CD8-positive, alpha-beta memory T cell (primary cell): ENCODE measurements at places on chromosomes 16 and 17. TPM values are rescaled to one million over a fixed set of nuclear protein-coding genes. Genes with fewer than 3 reads are reported as not detected.
A peak's percentile ranks its signal among the peaks of the same experiment; 100 is the strongest.

GRCh38 chr17:61644800-61645774 is 54.1 kb upstream of the NACA2 start:
- DNase-seq: no peak
- no peaks in the 10 kb centered on the region for H3K4me1 ChIP-seq
- no peak overlapping the region for H3K4me3 ChIP-seq
- H3K27me3 ChIP-seq: no peaks in the 10 kb centered on the region
- H3K36me3 ChIP-seq: no peaks in the 10 kb centered on the region

GRCh38 chr16:2828876-2829430 is 1.1 kb upstream of the ZG16B start:
- DNase-seq: no peak
- H3K27ac ChIP-seq: no peak overlapping the region
- no peaks in the 10 kb centered on the region for H3K4me1 ChIP-seq
- H3K36me3 ChIP-seq: no peaks in the 10 kb centered on the region
- peaks cover 3% of the 10 kb centered on the region for H3K27me3 ChIP-seq
- H3K4me3 ChIP-seq: no peak overlapping the region

DNA sequence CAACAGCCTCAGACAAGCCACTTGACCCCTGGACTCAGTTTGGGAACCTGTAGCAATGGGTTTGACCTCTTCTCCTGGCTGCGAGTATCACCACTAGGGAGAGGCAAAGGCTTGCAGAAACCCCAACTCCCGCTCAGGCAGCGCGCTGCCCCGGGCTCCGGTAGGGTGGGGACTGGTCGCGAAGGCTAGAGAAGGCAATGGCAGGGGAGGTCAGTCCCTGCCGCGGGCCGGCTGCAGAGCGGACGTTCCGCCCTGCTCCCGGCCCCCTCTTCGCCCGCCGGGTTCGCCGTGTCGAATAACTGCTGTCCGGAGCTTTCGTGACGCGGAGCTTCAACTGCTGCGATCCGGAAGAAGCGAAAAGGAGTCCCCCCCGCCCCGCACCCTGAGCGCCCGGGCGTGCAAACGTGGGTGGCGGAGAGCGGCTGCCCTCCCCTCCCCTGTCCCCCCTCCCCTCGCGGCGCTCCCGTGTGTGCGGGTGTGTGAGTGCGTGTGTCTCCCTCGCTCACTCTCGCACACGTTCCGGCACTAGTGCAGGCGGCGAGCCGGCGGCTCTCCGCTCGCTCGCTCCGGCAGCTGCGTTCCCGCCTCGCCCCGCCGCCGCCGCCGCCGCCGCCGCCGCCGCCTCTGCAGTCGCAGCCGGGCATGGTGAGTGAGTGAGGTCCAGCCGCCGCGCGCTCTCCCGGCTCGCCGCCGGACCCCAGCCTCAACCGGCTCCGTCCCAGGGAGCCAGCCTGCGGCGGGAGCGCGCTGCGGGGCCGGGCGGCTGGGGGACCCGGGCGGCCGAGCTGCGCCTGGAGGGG is 772 bp upstream of the SHISA6 start:
- no peaks in the 10 kb centered on the region for H3K4me1 ChIP-seq
- H3K4me3 ChIP-seq: no peak overlapping the region
- no peak overlapping the region for H3K27ac ChIP-seq
- H3K27me3 ChIP-seq: no peaks in the 10 kb centered on the region
- DNase-seq: no peak

- H3K27ac ChIP-seq: no peak overlapping the region
- no peaks in the 10 kb centered on the region for H3K4me1 ChIP-seq
- DNase-seq: no peak
- H3K36me3 ChIP-seq: no peaks in the 10 kb centered on the region
These were observed 9.8 kb downstream of the SMIM5 start for GRCh38 chr17:75642784-75643642.

Gene DLX3
- not detected for total RNA-seq

- peaks cover 30% of the 10 kb centered on the region for H3K27me3 ChIP-seq
- H3K27ac ChIP-seq: no peak overlapping the region
- no peaks in the 10 kb centered on the region for H3K36me3 ChIP-seq
- no peak for DNase-seq
These were observed 40.3 kb downstream of the CBFA2T3 start for GRCh38 chr16:88936556-88937205.

Gene SPAG7
- total RNA-seq: 63.4 TPM

DNA sequence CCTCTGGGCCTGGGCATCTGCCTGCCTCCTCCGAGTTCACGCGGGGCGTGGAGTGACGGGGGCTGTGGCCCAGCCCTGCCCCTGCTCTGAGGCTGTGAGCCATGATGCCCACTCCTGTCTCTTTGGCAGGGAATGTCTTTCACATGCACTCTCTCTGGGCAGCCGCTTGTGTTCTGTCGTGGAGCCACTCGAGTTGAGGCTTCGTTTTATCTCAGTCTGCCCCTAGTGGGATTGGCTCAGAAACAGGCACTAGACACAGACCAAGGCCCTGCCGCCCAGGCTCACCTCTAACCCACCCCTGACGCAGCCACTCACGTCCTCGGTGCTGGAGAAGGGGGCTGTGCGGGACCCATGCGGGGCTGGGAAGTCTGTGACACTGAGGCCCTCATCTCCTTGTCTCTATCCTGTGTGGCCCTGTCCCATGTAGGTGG is 67.5 kb upstream of the KCTD5 start:
- no peak overlapping the region for H3K27ac ChIP-seq
- H3K4me3 ChIP-seq: no peak overlapping the region
- no peak for DNase-seq

- H3K4me3 ChIP-seq: no peak overlapping the region
- peak; percentile 62 for DNase-seq
- H3K27ac ChIP-seq: no peak overlapping the region
These were observed 27.1 kb upstream of the IL21R start for GRCh38 chr16:27374804-27375425.

GRCh38 chr17:21511363-21512195 is 135.4 kb downstream of the KCNJ12 start:
- H3K27ac ChIP-seq: no peak overlapping the region
- no peaks in the 10 kb centered on the region for H3K36me3 ChIP-seq
- peak; percentile 44 for DNase-seq
- peak overlapping the region; percentile 54 for H3K4me3 ChIP-seq
